ENCODE measurements at places on chromosomes 16 and 17. TPM values are rescaled to one million over a fixed set of nuclear protein-coding genes. Genes with fewer than 3 reads are reported as not detected.
A peak's percentile ranks its signal among the peaks of the same experiment; 100 is the strongest.

The ZMYND15 gene
- 12.8 TPM for total RNA-seq

- H3K36me3 ChIP-seq, result no peaks in the 10 kb centered on the region
- DNase-seq, result no peak
- H3K27me3 ChIP-seq, result no peaks in the 10 kb centered on the region
- H3K27ac ChIP-seq, result no peak overlapping the region
- H3K4me3 ChIP-seq, result no peak overlapping the region
Observed at GRCh38 chr17:16888413-16889087, 83.4 kb downstream of the TNFRSF13B start.

The ENPP7 gene
- total RNA-seq, result not detected

GRCh38 chr16:3706253-3707012, 10.9 kb downstream of the TRAP1 start:
- DNase-seq, result no peak
- no peak overlapping the region for H3K4me3 ChIP-seq
- H3K27ac ChIP-seq, result no peak overlapping the region

GRCh38 chr17:20189302-20189701, 180.1 kb downstream of the SPECC1 start:
- no peak overlapping the region for H3K4me3 ChIP-seq
- DNase-seq, result no peak
- H3K27ac ChIP-seq, result no peak overlapping the region
- H3K4me1 ChIP-seq, result no peaks in the 10 kb centered on the region
- H3K27me3 ChIP-seq, result no peaks in the 10 kb centered on the region

The RBL2 gene
- total RNA-seq, result 109 TPM

DNA sequence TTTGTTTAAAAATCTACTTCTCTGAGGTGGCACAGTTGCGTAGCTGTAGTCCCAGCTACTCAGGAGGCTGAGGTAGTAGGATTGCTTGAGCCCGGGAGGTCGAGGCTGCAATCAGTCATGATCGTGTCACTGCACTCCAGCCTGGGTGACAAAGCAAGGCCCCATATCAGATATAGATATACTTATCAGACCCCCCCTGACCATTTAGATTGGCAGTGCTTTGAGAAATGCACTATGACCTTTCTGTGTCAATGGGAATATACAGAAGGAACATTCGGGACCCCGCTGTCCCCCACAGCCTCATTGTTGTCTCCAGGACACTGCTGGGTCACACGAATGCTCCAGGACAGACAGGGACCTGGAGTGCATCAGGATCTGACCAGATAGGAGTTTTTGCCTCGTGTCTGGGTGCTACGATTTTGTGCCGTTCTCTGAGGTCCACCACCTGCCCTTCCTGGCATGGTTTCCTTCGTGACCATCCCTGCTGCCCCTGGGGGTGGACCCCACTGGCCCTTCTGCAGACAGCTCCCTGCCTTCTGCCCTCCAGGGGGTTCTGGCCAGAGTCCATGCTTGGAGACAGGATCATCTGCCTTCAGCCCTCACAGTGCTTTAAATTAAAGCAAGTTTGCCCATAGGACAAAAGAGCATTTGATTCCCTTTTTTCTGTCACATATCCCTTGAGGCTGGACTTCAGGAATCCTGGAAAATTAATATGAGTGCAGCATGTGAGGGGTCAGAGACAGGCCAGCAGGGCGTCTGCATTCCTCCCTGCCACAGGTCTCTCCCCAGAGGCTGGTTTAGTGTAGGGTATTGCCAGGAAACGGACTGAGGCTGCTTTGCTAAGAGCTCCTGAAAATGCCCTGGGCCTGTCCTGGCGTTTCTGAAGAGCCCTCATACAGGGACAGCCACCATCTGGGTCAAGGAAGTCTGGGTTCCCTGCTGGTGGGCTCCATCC, 19.3 kb downstream of the PLD6 start:
- no peaks in the 10 kb centered on the region for H3K27me3 ChIP-seq
- H3K36me3 ChIP-seq, result peaks cover 15% of the 10 kb centered on the region
- H3K4me3 ChIP-seq, result no peak overlapping the region

The SYNGR3 gene
- total RNA-seq, result 0.34 TPM

- peak overlapping the region; percentile 63 for H3K27ac ChIP-seq
- no peak for DNase-seq
- H3K27me3 ChIP-seq, result no peaks in the 10 kb centered on the region
- H3K4me1 ChIP-seq, result peaks cover 47% of the 10 kb centered on the region
- no peaks in the 10 kb centered on the region for H3K36me3 ChIP-seq
- H3K4me3 ChIP-seq, result no peak overlapping the region
Observed at GRCh38 chr17:67435122-67435521, 58.0 kb downstream of the PITPNC1 start.

GRCh38 chr16:11236461-11237254, 19.3 kb downstream of the SOCS1 start:
- no peaks in the 10 kb centered on the region for H3K36me3 ChIP-seq
- H3K27me3 ChIP-seq, result no peaks in the 10 kb centered on the region
- no peak for DNase-seq

DNA sequence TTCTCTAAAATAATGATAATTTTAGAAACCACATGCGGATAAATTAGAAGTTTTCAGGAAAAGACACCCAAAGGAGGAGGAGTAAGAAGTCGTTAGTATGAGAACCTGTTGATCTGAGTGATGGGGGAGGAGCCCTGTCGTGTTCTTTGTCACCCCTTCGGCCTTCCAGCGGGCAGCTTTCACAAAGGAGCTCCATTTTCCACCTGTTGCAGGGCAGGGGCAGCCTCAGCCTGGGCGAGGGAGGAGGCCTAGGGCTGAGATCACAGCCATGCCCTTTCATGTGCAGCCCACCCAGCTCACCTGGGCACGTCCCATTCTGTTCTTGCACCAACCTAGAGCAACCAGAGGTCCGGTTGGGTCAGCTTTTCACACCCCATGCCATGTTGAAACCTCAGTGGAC, 5.3 kb downstream of the DUSP14 start:
- no peaks in the 10 kb centered on the region for H3K27me3 ChIP-seq
- H3K4me3 ChIP-seq, result no peak overlapping the region
- DNase-seq, result no peak

The TVP23C gene
- total RNA-seq, result 18.6 TPM

DNA sequence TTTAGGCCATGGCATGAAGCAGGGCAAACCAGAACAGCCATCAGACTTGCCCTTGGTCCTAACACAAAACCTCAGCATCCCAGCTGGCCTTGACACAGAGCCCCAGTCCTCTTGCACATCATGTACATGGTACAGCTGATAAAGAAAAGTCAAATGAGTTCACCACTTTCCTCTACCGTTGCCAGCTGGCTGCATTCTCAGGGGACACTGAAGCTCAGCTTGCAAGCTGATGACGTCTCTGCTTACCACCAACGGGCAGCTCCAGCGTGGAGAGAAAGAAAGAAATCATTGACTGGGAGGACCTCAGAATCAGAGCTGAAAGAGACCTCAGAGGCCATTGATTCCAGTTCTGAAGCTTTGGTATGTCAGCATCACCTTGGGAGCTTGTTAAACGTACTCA, 80.7 kb upstream of the CES5A start:
- H3K4me3 ChIP-seq, result no peak overlapping the region
- no peak for DNase-seq

DNA sequence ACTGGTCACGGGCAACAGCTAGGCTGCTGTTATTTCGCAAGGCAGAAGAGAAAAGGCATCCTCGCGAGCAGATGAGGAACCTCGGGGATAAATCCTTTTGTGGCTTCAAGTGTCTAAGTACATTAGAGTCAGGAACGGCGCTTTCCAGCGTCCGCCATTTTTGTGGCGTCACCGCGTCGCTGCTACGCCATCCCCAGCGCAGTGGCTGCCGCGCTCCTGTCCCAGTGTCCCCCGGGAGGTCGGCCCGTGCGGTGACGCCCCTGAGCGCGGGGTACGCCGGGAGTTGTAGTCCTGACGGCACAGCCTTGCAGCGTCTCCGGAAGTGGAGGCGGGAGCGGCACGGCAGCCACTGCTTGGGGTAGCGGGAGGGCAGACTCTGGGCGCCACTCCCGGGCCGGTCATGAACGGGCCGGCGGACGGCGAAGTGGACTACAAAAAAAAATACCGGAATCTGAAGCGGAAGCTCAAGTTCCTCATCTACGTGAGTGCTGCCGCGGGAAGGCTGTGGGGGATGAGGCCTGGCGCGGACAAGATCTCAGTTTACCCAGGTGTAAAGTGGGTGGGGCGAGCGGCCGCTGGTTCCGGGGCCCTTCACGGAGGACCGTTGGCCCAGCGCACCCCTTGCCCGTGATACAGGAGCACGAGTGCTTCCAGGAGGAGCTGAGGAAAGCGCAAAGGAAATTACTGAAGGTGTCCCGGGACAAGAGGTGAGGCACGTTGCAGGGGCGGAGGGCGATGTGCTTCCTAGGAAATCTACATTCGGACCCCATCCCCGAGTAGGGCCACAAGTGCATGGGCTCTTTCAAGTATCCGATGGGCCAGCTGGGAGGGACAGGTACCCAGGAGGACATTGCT, at the start of gene INO80E:
TSS of gene INO80E (plus strand) at position 331 of the 855 bp plus-strand sequence. CDS start at position 401, 70 bp downstream.
- peak within 1 kb of the TSS; percentile 92 for H3K27ac ChIP-seq
- peaks cover 31% of the 10 kb centered on the region for H3K4me1 ChIP-seq
- H3K27me3 ChIP-seq, result no peaks in the 10 kb centered on the region
- peaks cover 35% of the 10 kb centered on the region for H3K36me3 ChIP-seq
- peak within 1 kb of the TSS; percentile 74 for H3K4me3 ChIP-seq
- peak; percentile 100 for DNase-seq

The MPP2 gene
- 0.46 TPM for total RNA-seq

DNA sequence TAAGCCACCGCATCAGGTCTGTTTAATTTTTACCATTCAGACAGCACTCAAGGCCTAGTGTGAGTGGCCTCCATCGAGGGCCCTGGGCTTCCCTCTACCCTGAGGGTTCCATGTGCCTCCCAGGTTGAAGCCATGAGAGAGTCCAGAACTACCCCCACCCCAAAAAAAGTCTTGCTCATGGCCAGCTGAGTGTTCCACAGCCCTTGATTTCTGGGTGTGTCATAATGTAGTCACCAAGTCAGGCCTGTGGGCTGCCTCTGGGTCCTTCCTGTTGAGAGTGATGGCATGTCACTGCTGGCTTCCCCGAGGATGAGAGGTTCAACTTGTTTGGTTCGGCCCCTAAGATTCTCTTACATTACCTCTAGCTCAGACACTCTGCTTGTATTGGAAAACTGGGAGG, 100.6 kb downstream of the PITPNC1 start:
- H3K27me3 ChIP-seq, result no peaks in the 10 kb centered on the region
- H3K27ac ChIP-seq, result peak overlapping the region; percentile 32
- H3K4me1 ChIP-seq, result peaks cover 20% of the 10 kb centered on the region
- DNase-seq, result no peak

DNA sequence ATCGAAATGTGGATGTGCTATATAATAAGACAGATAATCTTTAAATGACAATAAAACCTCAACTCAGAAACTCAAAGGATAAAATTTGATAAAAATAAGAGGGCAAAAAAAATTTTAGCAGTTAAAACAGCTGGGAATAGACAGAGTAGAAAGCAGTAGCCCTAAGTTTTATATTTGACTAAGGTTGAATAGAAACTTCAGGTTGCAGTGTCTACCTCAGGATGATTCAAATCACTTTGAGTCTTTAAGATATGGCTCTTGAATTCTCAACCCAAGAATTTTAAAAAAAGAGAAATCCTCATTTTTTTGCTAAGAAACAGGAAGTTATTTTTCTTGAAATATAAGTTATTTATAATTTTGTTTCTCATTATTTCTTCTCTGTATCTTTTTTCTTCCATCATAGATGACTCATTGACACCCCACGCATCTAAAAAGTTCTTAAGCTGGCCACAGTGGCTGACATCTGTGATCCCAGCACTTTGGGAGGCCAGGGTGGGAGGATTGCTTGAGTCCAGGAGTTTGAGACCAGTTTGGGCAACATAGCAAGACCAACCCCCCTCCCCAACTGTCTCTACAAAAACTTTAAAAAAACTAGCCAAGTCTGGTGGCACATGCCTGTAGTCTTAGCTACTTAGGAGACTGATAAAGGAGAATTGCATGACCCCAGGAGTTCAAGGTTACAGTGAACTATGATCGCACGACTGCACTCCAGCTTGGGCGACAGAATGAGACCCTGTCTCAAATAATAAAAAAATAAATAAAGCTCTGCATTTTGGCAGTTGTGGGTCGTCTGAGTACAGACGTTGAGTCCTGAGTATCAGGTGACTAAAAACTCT, 23.9 kb downstream of the NFAT5 start:
- peaks cover 9% of the 10 kb centered on the region for H3K4me1 ChIP-seq
- H3K27ac ChIP-seq, result no peak overlapping the region
- H3K27me3 ChIP-seq, result no peaks in the 10 kb centered on the region
- H3K36me3 ChIP-seq, result no peaks in the 10 kb centered on the region

DNA sequence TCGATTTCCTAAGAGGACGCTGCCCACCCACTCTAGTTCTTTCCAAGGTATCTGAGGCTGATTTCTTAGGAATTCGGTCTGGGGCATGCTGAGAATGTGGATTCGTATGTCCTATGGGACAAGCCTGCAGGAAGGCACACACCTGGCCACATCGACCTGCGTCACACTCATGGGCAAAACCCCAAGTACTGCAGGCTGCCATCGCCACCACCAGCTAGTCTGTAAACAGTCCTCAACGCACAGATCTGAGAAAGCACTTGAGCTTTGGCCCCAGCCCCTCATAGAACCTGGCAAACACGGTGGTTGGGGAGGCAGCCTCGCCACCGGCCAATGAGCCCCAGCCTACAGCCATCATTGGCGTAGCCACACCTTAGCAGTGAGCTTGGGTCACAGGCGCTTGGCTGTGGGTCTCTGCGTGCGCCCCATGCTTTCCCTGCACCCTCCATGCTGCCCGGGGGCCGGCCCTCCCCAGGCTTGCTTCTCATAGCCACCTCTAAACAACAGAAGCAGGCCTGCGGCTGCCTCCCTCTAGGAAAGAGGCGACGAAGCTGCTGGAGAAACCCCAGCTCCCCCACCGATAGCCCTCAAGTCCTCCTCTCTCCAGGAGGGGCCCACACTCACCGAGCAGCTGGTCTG, 75.1 kb downstream of the ZNF778 start:
- peaks cover 33% of the 10 kb centered on the region for H3K36me3 ChIP-seq
- peaks cover 27% of the 10 kb centered on the region for H3K4me1 ChIP-seq
- no peak overlapping the region for H3K27ac ChIP-seq
- no peaks in the 10 kb centered on the region for H3K27me3 ChIP-seq
- DNase-seq, result peak; percentile 83
- H3K4me3 ChIP-seq, result no peak overlapping the region

The TBX6 gene
- 9.4 TPM for total RNA-seq

DNA sequence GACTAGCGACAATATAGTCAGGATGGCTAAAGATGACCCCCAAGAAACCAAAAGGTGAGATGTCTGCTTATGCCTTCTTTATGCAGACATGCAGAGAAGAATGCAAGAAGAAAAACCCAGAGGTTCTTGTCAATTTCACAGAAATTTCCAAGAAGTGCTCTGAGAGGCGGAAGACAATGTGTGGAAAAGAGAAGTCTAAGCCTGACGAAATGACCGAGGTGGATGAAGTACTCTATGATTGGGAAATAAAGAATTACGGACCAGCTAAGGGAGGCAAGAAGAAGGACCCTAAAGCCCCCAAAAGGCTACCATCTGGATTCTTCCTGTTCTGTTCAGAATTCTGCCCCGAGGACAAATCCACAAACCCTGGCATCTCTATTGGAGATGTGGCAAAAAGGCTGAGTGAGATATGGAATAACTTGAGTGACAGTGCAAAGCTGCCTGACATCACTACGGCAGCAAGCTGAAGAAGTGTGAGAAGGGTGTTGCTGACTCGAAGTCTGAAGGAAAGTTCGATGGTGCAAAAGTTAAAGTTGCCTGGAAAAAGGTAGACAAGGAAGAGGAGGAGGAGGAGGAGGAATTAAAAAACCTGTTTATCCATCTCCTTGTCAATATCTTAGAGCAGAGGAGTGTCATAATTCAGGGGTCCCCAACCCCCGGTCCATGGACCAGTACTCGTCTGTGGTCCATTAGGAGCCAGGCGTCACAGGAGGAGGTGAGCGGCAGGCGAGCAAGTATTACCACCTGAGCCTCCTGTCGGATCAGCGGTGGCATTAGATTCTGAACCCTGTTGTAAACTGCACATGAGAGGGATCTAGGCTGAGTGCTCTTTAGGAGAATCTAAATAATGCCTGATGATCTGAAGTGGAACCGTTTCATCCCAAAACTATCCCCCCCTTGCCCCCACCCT, 25.1 kb upstream of the ADGRG1 start:
- no peak for DNase-seq
- peaks cover 3% of the 10 kb centered on the region for H3K4me1 ChIP-seq
- H3K4me3 ChIP-seq, result no peak overlapping the region
- no peaks in the 10 kb centered on the region for H3K27me3 ChIP-seq
- no peak overlapping the region for H3K27ac ChIP-seq

Data from upper lobe of left lung (tissue), 6 donors.